NB4 (cell line): ENCODE measurements at places on chromosomes 7 and 10.
A peak's percentile ranks its signal among the peaks of the same experiment; 100 is the strongest.

GRCh38 chr7:45661302-45661995, 87.3 kb downstream of the ADCY1 start:
- DNase-seq: no peak

DNA sequence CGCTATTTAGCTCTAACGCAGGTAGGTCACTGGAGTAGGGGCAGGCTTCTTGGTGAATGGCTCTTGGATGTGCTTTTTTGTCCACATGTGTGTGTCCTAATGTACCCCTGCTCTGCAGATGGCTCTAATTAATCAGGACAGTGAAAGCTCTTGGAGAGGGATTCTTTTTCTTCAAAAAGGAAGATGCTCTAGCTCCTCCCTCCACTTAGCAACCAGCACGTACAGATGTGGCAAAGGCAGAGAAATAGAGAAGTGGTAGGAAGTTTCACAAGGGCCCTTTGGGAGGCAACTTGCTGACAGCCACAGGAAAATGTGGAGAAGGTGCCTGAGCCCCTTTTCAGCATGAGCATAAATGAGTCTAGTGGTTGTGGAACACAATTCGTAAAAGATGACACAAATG, 221.7 kb downstream of the PLXNA4 start:
- DNase-seq: peak; percentile 72

- DNase-seq: no peak
Observed at GRCh38 chr7:71135663-71136062, 3.7 kb downstream of the GALNT17 start.

- DNase-seq: peak; percentile 87
Observed at GRCh38 chr10:132375116-132375794, 21.7 kb upstream of the PWWP2B start.

DNA sequence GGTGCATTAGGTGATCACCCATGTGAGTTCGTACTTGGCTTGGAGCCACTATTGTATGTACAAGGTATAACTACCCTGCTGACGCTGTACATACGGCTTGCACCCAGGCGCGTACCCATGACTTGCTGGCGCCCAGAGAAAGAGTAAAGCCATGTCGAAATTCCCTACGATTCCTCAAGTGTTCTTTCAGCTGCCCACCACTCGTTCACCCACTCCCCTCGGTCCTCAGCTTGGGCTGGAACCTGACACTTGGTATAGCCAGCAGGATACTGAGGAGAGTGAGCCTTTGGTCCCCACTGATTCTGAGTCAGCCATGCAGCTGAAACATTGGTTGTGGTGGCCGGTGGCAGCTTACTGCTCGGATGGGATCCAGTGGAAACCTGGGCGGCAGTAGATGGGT, 241.5 kb downstream of the CACNA2D1 start:
- DNase-seq: no peak

- DNase-seq: no peak
Observed at GRCh38 chr10:126857178-126857806, 47.9 kb upstream of the DOCK1 start.

GRCh38 chr10:69570050-69570816, 3.0 kb downstream of the NEUROG3 start:
- no peak for DNase-seq

DNA sequence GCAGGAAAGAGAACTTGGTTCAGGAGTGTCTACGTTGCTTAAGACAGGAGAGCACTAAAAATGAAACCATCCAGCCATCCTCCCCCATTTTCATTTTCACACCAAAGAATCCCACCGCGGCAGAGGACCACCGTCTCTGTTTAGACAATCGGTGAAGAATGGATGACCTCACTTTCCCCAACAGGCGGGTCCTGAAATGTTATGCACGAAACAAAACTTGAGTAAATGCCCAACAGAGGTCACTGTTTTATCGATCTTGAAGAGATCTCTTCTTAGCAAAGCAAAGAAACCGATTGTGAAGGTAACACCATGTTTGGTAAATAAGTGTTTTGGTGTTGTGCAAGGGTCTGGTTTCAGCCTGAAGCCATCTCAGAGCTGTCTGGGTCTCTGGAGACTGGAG, 1.4 kb upstream of the IL6 start:
- DNase-seq: peak; percentile 64

DNA sequence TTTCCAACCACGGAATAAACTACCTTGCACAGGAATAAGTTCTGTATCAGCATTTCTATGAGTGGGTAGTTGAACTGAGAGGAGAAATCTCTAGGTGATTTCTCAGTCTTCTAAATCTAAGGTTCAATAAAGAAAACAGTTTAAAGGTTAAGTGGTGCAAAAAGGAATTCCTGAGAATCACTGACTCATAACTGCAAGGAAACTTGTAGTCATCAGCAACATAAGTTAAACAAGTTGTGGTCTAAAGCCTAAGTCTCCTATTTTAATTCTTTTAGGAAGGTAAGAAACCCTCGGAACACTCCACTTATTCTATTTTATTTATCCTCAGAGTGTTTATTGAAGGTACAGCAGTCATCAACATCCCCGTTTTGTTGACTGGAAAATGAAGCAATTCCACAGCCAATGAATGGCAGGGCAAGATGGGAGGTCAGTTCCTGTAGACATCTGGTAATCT, 92.4 kb upstream of the PIK3CG start:
- no peak for DNase-seq

- no peak for DNase-seq
Observed at GRCh38 chr7:120843109-120843508, 14.8 kb downstream of the TSPAN12 start.

- no peak for DNase-seq
Observed at GRCh38 chr7:33742999-33743587, 162.2 kb upstream of the BMPER start.
